Activated T-helper 9 cell treated with anti-CD3 and anti-CD28 coated beads, Interleukin-2, amount 50 U/mL, for 16 hours (primary cell): ENCODE measurements at places on chromosomes 2 and 18.

- no peak for DNase-seq
Observed at GRCh38 chr18:75638223-75638775, 210.8 kb upstream of the SMIM21 start.

DNA sequence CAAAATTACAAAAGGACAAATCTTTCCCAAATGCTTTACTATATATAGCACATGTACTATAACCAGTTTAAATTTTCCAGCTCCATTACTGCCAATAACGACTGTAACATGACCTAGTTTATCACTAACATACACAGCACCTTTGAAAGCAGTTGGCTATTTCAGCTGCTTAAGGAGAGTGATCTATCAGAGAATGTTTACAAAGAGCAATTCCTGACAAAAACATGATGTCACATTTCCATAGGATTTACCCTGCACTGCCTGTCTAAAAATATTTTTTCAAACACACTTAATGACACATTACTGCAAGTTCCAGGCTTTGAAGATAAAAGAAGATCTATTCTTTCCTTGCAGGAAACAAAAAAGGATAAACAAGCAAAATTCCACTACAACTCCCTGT is 40.6 kb downstream of the ZNF516 start:
- no peak for DNase-seq

GRCh38 chr2:135265960-135266490 is 213.9 kb downstream of the RAB3GAP1 start:
- DNase-seq = no peak

DNA sequence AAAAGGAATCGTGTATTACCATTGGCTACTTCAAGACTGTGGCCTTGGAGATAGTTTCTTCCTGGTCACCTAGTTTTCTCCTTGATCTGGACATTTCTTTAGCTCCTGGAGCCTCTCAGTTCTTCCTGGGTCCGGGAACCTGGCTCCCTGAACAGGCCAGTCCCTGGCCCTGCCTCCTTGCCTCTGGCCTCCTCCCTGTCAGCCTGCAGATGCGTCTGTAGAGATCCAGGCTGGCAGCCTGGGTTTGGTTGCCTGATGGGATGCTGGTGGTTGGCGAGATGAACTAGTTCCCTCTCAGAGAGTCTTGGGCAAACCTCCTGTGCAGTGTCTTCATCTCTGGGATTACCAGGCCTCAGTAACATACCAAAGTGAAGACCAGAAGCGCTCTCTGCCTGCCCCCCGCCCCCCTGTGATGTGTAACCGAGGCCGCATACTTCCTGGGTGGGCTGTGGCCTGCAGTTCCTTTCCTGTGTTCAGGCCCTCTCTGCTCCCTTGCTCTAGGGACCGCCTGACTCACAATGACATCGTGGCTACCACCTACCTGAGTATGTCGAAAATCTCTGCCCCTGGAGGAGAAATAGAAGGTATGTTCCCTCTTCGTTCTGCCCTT is 85.4 kb downstream of the DYSF start:
- DNase-seq = no peak

- no peak for DNase-seq
Observed at GRCh38 chr18:31671951-31672350, 12.4 kb downstream of the B4GALT6 start.

GRCh38 chr18:37657493-37657892 is 91.9 kb upstream of the CELF4 start:
- no peak for DNase-seq

GRCh38 chr2:218622606-218623365 is 15.1 kb downstream of the PLCD4 start:
- no peak for DNase-seq

DNA sequence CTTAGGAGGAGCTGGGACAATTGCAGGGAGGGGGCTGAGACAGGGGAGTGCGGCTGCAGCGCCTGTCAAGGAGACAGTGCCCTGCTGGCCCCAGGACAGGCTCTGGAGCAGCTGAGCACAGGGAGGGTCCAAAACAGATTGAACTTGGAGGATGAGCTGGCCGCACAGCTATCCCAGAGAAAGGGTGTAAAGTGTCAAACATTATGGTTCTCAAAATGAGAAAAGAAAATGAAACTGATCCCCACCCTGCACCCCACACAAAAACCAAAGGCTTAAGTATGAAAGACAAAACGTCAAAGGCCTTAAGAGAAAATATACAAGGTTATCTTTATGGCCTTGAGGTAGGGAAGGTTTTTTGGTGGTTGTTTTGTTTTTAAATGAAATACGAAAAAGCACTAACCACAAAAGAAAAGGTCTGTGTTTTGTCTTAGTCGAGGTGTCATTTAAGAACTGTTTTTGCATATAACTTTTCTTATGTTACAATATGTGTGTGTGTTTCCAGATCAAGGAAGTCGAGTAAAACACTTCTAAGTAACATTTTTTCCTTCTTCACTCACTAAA is 111.8 kb downstream of the HDAC4 start:
- no peak for DNase-seq

DNA sequence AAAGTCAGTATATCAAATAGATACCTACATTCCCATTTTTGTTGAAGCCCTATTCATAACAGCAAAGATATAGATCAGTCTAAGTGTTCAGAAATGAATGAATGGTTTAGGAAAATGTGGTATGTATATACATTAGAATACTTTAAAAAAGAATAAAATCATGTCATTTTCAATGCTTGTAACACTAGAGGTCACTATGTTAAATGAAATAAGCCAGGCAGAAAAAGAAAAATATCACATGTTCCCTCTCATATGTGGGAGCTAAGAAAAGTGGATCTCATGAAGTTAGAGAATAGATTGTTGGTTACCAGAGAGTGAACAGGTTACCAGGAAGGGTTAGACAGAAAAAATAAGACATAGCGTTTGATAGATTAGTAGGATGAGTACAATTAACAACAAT is 1111.0 kb upstream of the SLC39A10 start:
- no peak for DNase-seq

DNA sequence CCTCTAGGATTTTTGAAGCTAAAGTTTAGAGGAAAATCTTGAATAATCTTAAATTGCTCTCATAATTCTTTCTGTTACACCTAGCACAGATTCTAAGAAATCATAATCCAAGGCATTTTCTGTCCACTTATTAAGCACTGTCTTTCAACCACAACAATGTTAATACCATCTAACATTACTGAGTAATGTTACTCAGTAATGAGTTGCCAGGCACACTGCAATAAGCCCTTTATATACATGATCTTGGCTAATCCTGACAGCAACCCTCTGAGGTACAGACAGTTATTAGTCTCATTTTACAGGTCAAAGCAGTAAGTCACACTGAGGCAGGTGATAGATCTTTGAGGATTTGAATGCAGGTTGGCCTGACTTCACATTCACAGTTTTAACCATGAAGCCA is 291.9 kb downstream of the ALK start:
- DNase-seq = no peak

DNA sequence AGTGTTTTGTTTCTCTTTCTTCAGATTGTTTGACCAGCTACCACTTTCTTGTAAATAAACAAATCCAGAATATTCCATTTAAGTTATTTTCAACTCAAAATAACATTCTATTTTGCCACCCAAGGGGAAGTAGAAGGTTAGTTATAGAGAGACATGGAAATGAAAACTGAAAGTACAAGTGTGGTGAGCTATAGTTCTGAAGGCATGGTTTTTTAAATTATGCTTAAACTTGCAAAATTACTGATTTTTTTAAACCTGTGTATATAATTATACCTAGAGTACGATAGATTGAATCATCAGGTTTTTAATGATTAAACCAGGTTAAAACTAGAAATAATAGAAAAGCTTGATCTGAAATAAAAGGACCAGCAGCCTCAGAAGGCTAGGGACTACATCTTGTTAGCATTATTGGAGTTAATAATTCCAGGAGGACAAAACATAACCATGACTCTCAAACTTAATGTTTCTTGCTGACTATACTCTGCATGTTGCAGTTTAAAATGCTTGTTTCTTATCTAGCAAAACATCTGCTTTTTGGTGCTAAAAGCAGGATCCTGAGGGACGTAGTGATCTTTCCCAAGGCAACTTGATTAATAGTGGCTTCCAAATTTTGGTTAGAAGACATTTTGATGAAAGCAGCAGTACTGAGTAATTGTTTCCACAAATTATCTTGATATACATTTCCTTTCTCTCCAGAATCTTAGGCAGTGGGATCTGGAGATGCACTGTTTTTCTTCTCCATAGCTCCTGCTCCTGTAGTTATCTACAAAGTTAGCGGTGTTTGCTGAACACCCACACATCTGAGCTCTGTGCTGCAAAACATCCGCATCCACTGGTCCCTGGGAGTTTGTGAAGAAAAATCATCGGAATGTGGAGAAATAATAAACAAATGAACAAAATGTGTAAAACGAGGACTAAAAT is 327.2 kb upstream of the PKDCC start:
- no peak for DNase-seq

DNA sequence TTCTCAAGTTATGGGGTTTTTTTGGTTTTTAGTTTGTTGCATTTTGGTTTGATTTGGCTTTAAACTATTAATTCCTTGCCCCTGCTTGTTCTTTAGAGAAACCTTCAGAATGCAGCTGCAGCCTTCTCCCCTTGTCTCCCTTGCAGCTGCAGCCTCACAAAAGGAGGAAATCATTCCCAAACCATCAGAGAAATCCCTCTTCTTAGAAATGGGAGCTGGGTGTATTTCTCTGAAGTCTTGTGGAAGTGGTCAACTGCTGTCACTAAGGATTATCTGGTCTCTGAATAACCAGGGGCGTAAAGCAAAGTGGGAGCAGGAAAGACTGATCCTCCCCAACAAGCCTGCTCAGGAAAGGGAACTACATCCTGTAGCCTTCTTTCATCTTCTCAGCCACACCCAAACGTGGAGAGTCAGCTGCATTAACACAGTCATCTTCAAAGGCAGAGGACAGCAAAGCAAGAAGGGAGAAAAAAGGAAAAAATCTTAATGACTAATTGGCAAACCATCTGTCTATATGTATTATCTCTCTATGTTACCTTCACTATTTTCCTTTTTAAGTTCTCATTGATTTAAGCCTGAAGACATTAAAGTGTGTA is 1834.1 kb upstream of the PIK3C3 start:
- no peak for DNase-seq

DNA sequence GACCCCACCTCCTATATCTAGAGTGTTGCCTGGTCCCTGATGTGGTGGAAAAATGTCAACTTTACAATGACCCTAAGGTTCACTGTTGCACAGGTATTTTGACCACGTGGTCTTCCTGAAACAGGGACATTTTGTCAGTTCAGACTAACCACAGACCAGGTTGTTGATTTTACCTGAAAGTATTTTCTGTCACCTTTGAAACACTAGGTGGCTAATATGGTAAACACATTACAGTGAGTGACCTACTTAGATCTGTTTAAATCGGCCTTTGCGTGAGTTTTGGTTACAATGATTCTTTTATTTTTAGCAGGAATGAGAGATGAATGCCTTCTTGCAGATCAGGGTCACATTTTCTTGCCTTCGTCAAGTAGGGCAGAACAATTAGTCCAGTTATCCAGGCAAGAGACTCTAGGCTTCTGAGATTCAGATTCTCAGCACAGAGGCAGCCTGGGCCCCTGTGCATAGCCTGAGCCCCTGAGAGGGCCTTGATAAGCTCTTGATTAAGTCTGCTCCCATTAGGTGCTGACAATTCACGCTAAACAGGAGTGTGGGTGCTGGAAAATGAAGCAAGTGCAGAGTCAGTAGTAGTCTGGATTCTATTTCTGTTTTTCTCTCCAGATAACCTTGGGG is 226.2 kb downstream of the KCNS3 start:
- no peak for DNase-seq

- no peak for DNase-seq
Observed at GRCh38 chr2:130310881-130311280, 31.8 kb upstream of the IMP4 start.

DNA sequence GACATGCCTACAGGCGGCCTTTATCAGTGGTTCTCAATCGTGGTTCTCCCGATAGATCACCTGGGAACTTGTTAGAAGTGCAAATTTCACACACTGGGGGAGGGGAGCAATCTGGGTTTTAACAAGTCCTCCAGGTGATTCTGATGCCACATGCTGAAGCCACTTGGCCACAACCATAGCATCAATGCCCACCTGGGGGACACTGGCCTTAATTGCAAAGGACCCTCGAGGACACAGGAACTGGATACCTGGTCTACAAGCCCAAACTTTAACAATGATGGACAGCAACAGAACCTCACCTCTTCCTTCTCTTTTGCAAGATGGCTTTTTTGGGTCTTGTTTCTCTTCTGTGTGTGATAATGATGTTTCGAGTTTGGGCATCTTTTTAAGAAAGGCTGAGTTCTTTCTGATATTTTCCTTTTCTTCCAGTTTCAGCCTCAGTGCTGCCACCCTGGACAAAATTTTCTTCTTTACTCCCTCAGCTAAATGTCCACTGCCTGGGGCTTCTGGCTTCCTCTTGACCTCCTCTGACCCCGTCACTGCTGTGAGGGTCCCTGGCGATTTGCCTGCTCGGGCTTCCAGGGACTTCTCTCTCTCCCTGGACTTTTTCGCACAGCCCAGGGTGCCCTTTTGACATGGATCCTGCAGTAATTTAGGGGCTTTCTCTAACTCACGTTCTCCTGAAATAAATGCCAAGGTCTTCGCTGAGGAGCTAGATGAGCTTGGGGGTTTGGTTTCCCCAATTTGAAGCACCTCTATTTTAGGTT is 94.2 kb downstream of the ALPK2 start:
- DNase-seq = no peak

DNA sequence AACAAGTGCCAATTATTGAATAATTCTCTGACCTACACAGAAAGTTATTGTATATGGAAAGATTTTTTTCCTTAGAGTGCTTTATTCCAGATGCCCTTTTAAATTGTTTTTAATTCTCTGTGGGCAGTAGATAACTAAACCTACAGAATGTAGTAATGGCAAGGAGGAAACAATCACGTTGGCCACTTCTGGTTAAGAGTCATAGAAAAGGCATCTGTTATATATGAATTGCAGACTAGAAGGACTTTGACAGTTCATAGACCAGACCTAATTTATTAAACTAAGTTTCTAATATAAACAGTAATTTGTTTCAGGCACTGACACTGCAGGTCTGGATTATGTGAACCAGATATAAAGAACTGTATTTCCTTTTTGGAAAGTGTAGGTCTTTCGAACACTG is 607.5 kb downstream of the PLCL1 start:
- DNase-seq = no peak

DNA sequence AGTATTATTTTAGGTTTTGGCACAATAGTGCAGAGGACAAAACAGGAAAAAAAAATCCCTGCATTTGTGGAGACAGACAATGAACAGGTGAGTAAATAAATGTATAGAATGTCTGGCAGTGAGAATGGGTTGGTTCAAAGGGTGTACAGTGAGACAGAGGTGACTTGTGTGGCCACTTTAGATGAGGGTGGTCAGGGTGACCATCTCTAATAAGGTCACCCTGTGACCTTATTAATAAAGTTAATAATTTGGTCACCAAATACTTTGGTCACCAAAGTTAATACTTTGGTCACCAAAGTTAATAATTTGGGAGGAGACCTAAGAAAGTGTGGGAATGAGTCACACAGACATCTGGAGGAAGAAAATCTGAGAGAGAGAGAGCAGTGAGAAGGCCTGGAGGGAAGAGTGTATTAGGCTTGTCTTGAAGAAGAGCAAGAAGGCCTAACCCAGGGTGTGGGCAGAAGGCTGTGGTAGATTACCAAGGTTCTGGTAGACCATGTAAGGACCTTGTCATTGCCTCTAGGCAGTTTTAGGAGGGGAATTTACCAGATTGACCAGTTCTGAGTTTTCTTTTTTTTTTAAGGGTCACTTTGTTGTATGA is 1368.4 kb upstream of the CELF4 start:
- no peak for DNase-seq
